ENCODE measurements at places on chromosomes 12 and 14.
A peak's percentile ranks its signal among the peaks of the same experiment; 100 is the strongest.

GRCh38 chr14:43896044-43896443 lies 611.0 kb downstream of the FSCB start:
- no peak for DNase-seq

DNA sequence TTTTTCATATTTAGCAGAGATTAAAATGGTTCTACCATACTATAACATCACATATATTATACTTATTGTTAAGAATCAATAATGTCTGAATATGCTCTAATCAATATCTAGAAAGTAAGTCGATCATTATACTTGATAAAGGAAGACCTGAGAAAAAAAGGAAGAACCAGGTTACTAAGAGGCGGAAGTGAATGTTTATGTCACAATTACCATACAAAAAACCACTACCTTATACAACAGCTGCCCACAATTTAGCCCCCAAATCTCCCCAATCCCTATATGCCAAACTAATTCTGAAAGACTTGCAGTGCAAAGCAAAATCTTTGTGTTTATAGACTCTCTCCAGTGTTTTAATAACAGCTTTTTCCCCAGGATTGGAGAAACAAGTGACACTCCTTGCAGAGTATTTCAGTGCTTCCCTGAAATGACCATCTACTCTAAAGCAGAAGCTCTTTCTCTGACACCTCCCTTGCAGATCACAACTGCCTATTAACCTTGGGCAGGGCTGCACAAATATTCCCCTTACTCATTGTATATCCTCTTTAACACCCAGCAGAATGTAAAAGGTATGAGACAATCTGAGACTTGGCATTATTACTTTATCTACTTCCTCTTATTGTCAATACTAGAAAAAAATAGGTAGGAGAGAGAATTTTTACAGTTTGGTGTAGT lies 12.7 kb upstream of the SLC2A3 start:
- DNase-seq, result no peak

- DNase-seq, result no peak
These were observed 508.2 kb upstream of the ATP2B1 start for GRCh38 chr12:90216815-90217214.

GRCh38 chr12:108649669-108650068 lies 16.0 kb upstream of the SELPLG start:
- DNase-seq, result no peak

- no peak for DNase-seq
These were observed 189.4 kb downstream of the ADGRD1 start for GRCh38 chr12:131142891-131143657.

DNA sequence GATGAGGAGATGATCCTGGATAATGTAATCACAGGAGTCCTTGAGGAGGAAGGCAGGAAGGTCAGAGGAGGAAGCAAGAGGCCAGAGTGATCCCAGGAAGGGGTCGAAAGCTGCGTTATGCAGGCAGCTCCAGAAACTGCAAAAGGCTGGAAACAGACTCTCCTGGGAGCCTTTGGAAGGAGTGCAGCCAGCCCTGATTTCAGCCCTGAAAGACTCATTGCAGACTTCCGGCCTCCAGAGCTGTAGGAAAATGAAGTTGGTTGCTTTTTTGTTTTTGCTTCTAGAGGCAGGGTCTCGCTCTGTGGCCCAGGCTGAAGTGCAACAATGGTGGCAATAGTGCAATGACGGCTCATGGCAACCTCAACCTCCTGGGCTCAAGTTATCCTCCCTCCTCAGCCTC lies 44.6 kb upstream of the FZD10 start:
- no peak for DNase-seq

GRCh38 chr12:48388938-48389337 lies 38.2 kb upstream of the ZNF641 start:
- no peak for DNase-seq

- DNase-seq, result no peak
These were observed 37.6 kb downstream of the RTL1 start for GRCh38 chr14:100865682-100866591.

DNA sequence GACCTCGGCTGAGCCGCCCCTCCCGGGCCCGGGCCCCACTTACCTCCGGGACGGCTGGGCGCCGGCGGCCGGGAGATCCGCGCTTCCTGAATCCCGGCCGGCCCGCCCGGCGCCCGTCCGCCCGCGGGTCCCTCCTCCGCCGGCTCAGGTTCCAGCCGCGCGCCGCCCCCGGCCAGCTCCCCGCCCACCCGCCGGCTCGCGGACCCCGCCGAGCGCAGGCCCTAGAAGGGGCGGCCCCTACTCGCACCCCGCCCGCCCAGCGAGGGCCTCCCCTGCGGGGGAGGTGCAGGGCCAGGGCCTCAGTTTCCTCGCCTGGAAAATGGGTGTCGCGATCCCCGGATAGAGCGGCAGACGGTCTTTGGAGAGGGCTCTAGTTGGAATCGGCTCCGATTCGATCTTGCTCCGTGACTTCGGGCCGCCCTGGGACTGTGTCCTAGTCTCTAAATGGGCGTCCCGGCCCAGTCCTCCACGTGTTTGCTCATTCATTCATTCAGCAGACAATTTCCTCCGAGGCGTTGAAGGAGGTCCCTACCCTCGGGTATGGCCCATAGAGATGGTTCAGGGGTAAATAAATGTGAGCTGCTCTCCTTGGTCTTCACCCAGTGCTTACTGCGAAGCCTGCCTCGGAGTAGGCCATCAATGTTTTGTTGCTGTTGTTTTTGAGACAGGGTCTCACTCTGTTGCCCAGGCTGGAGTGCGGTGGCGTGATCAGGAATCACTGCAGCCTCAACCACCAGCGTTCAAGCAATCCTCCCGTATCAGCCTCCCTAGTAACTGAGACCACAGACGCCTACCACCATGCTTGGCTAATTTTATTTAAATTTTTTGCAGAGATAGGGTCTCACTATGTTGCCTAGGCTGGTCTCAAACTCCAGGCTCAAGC lies at the start of gene TRPV4:
Gene TRPV4 (minus strand): TSS at position 92 of the 883 bp plus-strand sequence. CDS start 18,602 bp downstream, outside the sequence.
- DNase-seq, result no peak

DNA sequence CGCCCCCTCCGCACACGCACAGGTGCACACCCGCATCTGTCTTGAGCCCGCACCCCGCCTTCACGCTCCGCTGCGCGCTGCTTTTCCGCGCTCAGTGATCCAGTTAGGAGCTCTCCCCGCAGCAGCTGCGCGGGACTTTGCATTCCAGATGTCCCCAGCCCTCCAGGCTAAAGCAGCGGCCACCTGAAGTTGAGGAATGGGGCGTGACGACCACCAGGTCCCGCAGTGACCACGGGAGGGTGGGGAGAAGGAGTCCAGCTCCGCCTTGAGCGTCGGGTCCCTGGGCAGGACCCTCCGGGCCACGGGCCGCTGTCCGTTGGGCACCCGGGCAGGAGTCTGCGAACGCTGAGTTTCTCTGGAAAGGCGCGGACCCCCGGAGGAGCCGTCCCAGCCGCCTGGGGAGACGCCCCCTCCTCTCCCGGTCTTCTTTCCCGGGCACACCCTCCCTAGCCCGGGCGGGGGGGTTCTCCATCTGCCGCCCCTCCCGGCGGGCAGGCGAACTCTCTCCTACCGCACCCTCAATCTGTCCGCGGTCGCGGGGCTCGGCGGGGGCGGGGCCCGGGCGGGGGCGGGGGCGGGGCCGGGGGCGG lies 334 bp upstream of the TMEM132C start:
- DNase-seq, result no peak

- no peak for DNase-seq
These were observed 157.0 kb downstream of the TMEM117 start for GRCh38 chr12:43992856-43993255.

DNA sequence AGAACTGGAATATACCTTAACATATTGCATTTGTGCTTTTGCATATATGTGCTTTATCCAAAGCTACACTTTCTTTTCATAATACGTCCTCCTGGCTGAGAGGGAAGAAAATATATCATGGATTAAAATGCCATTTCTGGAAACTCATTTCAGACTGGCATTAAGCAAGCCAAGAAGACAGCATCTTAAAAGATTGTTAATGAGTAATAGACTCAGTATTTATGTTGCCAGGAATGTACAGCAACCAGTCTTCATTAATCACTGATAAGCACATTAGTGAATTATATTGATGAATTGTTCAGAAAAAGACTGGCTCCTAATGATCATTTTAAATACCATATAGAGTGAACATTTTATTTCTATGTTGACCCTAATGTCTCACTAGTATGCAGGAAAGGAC lies 134.9 kb upstream of the IFNG-AS1 start:
- DNase-seq, result no peak

DNA sequence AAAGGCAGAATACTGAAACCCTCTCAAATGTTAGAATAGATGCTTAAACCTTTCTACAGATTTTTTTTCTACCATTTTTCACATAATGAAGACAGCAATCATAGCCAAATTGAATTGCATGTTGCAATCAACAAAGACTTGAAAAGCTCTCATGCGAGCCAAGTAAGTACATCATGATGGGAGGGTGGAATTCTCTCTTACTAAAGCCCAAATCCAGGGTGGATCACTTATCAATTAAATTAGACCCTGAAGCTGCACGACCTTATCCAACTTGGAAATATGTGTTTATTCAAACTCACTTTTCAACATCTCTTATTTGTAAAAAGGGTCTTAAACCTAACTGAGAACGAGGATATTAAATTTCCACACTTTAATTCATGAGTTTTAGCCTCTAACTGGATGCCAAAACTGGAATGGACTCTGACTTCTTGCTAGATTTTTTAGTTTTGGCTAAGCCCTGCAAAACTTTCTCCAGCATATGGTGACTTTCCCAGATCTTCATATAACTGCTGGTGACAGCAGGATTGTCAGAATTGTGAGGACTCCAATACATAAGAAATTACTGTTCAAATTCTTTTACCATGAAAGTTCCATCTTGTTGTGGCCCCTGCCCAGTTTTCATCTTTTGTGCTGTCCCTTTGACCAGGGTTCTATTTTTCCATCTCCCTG lies 53.6 kb downstream of the HECTD4 start:
- DNase-seq, result no peak

DNA sequence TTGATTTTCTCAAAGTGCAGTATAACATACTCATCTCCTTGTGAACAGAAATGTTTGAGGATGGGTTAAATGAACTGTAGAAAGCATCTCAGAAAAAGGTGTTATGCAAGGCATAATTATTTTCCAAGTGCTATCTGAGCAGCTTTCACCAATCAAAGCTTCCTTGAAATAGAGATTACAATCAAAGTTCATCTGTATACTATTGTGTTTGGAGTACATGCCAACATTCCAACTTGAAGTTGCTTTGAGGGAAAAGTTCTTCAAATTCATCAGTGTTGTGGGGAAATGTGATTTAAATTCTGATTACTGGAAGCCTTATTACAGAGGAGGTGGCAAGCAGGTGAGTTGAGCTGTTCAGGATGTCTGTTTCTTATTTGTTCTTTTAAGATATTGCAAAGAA lies 68.2 kb downstream of the TMTC2 start:
- no peak for DNase-seq

DNA sequence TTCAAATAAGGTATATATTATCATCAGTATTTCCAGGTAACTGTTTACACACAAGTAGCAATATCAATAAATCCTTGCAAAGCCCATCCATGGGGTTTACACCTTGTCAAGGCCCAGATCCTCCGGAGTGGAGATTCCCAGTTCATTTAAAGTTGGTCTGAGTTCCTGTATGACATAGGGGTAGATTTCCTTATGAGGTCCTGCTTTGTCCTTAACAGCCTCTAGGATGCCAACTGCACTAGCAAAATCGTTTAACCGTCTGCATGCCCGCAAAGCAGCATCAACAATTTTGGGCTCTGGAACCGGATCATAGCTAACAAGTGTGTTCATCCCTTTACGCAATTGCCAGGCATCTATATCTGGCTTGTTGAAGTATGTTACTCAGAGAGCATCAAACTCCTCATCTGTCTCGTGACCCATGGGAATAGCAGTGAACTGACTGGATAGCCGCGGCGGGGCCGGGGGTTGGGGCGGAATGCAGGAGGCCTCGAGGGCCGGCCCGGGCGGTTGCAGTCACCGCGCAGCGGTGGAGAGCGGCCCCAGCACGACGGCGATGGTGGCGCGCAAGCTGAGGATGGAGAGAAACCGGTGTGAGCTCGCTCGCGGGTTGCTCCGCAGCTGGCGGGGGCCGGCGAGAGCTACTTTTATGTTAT lies 30.6 kb upstream of the FBXO34 start:
- DNase-seq, result no peak

- no peak for DNase-seq
These were observed 36.2 kb upstream of the SOCS2 start for GRCh38 chr12:93536111-93536765.

DNA sequence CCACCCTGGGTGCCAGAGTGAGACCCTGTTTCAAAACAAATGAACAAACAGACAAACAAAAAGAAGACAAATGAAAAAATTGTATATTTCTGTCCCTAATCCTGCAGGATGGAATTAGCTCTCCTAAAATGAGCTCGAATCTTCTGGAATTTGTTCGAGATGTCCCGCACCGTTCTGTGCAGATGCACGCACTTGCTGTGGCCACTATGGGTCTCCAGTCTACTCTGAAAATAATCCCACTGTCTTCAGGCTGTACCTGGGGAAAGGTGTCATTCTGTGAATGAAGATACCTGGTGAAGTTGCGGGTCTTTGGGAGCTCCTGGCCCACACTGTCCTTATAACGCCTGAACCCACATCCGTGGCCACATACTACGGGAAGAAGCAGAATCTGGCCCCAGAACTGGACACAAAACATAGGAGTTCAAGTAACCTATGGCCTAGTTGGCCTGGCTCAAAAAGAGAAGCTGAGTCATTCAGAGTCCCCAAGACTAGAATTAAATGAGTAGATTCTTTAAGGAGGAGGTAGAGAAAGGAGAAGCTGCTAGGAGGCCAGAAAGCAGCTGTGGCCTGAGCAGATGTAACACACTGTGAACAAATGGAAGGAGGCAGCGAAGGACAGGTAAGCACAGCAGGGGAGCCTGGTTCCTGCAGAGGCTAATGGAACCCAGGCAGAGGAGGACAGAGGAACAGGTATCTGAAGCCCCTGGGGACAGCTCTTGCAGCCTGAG lies 108.6 kb downstream of the FOXN3 start:
- DNase-seq, result peak; percentile 48

DNA sequence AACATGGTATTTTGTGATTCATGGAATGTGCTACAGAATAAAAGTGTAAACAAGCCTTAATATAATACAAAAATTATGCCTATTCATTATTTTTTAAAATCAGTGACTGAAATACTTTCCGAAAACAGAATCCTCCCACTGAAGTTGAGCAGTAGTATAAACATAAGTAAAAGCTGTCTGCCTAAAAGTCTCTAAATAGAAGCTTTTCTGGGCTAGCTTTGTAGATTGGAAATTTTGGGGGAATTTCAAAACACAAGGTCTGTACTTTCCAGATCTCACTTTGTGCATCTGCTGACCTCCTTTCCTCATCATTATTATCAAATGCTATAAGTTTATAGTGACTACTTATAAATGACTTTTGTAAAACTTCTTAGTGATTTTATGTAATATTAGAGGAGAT lies 80.4 kb upstream of the TRHDE start:
- no peak for DNase-seq

- no peak for DNase-seq
These were observed 545 bp downstream of the PPFIA2 start for GRCh38 chr12:81758421-81759189.
